ENCODE measurements at places on chromosomes 5 and 9.

- DNase-seq = no peak
Measured at GRCh38 chr9:108549184-108549583, 306.6 kb downstream of the ACTL7B start.

DNA sequence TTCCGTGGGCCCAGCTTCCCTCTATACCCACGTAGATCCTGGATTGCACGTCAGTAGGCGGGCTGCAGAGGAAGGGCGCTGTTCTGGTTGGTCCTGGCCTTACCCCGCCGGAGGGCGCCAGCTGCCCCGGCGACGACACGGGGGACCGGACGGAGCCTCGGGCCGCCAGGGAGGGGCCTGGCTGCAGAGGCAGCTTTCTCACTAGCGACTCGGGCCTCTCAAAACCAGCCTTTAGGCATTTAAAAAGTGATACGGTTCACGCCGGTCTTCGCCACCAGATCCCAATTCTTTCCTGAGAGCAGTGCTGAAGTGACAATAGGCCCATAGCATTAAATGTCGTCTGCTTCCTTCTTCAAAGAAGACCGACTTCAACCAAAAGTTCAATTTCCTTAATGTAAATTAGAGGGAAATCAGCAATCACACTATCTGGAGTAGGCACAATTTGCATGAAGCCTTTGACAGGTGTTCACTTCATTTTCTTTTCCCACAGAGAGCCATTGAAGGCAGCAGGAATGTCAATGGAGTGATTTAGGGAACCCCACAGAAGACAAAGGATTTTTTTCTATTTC is 17.6 kb upstream of the UBE2D2 start:
- DNase-seq = peak; percentile 46

DNA sequence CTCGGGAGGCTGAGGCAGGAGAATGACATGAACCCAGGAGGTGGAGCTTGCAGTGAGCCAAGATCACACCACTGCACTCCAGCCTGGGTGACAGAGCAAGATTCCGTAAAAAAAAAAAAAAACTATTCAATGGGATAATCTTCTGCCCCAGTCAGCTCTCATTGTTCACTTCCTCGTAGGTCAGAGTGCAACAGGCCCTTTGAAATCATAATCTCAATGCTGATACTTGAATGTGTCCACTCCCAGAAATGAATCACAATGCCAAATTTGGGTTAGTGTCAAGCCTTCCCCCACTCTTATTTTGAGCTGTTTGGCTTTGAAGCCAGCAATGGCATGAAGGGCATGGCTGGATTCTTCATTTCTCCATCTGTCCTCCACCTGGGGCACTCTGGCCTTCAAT is 610.3 kb upstream of the KLF4 start:
- no peak for DNase-seq

- no peak for DNase-seq
Measured at GRCh38 chr9:132756214-132756845, 86.1 kb downstream of the GTF3C4 start.

DNA sequence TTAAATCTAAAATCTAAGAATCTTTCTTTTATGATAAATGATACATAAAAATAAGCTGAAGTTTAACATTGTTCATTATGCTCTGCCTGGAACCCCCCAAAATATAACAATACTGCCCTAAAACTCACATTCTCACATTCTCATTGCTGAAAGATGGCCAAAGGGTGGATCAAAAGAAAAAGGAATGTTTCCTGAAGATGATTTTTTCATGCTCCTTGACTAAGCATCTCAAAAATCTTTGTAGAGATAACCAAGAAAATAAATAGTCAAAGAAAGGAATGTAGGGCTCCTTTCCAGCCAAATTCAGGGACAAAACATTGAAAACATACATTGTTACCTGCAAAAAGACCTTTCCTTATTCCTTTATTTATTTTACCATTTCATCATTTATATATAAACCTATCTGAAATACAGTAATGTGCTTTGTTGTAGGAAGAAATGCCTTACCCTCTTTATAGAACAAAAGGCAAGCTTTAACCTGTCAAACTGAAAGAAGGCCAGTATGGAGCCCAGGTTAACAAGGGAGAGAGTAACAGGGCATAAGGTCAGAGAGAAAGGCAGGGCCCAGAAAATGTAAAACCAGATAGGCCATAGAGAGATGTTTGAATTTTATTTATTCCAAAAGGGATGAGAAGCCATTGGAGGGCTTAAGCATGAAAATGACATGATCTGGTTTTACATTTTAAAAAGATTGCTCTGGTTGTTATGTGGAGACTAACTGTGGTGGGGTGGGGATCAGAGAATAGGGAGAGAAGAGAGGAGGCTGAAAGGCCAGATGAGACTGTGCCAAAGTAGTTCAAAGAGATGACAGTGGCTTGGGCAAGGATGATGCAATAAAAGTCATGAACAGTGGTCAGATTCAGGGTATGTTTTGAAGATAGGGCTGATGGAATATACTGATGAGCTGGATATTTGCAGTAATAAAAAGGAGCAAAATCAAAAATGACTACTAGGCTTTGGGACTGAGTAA is 37.3 kb upstream of the CDK5RAP2 start:
- DNase-seq = no peak

DNA sequence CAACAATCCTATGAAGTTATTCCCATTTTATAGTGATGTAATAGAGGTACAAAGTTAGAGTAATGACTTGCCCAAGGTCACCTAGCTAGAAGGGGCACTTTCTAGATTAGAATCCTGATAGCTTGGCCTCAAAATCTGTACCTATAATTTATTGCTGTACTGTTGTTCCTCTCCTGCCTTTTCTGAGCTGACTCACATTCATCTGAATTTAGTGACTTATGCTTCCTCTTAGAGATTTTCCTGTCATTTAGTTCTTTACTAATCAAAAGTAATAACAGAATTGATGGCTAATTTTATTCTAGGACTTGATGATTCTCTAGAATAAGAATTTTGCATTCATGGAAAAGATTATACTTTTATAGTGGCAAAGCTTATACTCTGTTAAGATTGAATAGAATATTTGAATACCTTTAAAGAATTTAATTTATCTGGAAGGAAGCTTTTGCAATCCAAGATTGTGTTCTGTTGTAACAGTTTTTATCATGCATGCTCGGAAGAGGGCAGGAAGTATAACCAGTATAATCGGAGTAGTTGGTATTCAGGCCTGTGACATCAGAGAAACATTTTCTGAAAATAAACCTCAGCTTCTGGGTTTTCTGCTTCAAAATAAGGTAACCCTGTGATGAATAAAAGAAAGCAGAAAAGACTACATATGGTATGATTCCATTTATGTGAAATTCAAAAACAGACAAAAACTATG is 21.3 kb downstream of the CYSTM1 start:
- DNase-seq = no peak

DNA sequence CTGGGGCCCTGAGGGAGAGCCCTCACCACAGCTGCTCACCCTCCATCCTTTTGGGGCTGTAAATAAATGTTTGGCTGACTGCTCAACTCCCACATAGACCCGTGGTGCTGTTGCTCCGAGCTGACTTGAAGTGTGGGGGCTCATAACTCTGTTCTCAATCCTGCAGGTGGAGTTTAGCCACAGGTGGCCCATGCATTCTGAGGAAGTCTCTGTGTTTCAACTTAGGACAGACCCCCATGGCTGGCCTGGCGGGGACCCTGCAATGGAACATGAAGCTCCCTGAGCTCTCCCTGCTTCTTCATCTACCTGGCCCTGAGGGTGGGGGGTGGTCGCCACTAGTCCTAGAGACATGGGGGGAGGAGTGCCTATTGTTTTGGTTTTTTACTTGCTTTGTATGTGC is 19.7 kb downstream of the NDUFS6 start:
- no peak for DNase-seq

DNA sequence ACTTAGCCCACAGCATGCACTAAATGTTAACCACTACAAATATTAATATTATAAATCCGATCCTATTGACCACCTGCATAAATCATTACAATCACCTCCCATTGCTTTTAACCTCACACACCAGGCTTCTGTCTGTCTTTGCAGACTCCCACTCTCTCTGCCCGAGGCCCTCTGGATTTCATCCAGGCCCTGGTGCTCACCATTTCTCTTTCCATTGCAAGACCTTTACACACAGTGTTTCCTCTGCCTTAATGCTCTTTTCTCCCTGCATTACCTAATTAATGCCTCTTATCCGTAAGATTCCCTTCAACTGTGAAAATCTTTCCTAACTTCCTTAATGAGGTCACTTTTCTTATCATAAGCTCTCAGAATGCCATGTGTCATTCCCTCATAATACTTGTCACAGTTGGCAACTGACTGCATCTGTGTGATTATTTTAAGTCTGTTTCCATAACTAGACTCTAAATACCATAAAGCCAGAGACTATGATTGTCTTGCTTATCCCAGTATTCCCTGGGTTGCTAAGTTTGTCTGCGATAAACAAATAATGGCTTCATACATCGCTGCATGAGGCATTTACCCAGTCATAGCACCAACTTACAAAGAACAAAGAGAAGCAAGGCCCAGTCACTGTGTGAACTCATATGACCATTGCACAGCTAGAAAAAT is 155.1 kb downstream of the CCDC192 start:
- no peak for DNase-seq

- DNase-seq = no peak
Measured at GRCh38 chr9:23850690-23851629, 24.9 kb upstream of the ELAVL2 start.

GRCh38 chr5:163305655-163306054 is 131.7 kb upstream of the CCNG1 start:
- no peak for DNase-seq

- no peak for DNase-seq
Measured at GRCh38 chr5:72937517-72938061, 18.3 kb upstream of the FCHO2 start.

DNA sequence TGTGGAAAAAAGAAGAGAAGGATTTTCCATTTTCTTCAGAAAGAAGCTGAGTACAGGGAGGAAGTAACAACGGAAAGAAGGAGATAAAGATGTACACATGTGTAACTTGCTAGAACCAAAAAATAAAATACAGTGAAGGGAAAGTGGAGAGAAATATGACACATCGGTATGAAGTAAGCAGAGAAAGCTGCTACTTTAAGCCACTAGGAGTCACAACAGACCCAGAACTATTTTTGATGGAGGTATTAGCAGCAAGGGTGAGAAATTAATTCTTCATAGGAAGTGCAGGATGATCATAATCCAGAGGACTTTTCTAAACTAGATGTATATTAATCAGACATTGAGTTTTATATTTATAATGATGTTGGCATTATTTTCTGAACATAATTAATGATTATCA is 88.5 kb downstream of the FAM174A start:
- no peak for DNase-seq

GRCh38 chr5:6762116-6762515 is 48.9 kb downstream of the TENT4A start:
- DNase-seq = no peak

- DNase-seq = no peak
Measured at GRCh38 chr9:105828596-105829213, 134.4 kb downstream of the TMEM38B start.

- no peak for DNase-seq
Measured at GRCh38 chr5:74477761-74478160, 162.8 kb downstream of the ENC1 start.

GRCh38 chr9:86041311-86041741 is 58.0 kb downstream of the GOLM1 start:
- no peak for DNase-seq

GRCh38 chr5:107104040-107104995 is 566.4 kb downstream of the EFNA5 start:
- DNase-seq = no peak

DNA sequence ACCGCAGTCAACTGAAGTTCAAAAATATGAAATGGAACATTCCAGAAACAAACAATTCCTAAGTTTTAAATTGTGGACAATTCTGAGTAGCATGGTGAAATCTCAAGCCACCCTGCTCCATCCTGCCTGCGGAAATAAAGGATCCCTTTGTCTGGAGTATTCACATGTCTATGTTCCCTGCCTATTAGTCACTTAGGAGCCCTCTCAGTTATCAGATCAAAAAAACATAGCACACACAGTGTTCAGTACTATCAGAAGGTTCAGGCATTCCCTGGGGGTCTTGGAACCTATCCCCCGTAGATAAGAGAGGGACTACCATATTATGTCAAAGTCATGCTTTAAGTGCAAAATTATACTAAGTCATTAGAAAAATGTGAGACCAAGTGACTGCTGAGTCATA is 300.8 kb downstream of the SEMA5A start:
- no peak for DNase-seq

GRCh38 chr9:89609426-89610006 is 4.7 kb downstream of the GADD45G start:
- no peak for DNase-seq

DNA sequence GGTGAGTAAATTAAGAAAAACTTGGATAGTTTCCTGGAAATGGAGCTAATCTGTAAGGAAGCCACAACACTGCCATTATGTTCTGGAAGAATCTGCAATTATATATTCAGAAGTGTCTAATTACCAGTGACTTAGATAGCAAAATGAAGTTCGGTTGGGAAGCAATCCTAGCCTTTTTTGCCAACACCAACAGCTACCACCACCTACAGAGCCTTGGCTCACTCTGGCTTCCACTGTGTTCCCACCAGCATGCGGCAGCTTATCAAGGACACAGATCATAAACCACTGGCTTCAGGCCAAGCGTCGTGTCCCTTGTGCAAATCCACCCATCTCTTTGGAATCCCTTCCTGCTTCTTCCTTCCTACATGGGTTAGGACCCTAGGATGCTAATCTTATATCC is 118.0 kb upstream of the PCA3 start:
- DNase-seq = no peak

GRCh38 chr9:112332977-112333638 is at the start of gene PTBP3:
TSS of gene PTBP3 (minus strand) at chr9:112333619. CDS start at chr9:112297865, 35,754 bp downstream.
- DNase-seq = peak; percentile 75

- DNase-seq = no peak
Measured at GRCh38 chr9:79301085-79301484, 270.7 kb upstream of the TLE4 start.

DNA sequence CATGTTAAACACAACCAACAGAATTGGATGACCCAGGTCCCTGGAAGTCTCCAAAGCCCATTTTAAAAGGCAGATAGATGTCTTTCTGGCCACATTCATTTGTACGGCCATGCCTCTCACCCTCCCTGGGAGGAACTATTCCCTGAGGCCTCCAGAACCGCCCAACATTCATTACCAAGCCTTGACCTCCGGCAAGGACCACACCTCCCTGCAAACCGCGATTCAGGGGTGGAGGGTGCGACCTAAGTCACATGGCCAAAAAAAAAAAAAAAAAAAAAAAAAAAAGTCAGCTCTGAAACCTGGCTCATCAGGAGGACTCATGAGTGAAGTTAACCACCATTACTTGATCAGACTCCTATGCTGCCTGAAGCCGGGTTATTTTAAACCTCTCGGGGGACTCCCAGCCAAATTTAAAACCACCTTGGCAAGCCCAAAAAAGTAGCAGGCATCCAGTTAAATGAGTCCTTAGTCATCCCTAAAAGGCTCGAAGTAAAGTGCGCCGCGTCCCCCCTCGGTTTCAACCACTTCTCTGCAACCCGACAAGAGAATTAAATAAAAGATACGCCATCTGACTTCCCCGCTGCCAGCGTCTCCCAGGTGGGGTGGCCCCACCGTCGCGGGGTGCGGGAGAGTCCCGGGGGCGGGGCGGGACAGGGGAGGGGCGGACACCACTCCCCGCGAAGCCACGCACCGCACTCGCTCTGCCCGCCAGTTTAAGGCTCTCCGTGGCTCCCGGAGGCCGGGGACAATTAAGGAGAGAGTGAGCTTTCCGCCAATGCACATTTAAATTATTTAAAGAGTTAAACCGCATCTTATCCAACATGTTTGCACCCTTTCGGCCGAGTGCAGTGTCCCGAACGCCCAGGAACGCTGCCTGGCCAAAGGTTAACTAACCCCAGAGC is 2.3 kb downstream of the KLF9 start:
- peak; percentile 77 for DNase-seq

Measured in stimulated activated CD4-positive, alpha-beta T cell treated with anti-CD3 and anti-CD28 coated beads, Interleukin-1b, Interleukin-23, amount 100 ng/mL, for 48 hours (primary cell).